A549 treated with DMSO at 1 μM for 4 hours (cell line): ENCODE measurements at places on chromosomes 3 and 15. TPM values are rescaled to one million over a fixed set of nuclear protein-coding genes. Genes with fewer than 3 reads are reported as not detected.

ACAN gene
- 0.15 to 0.28 TPM (median 0.21 TPM) in 5 replicates for total RNA-seq

IL12A gene
- total RNA-seq, result 0.49 to 1.4 TPM (median 0.83 TPM) in 5 replicates

UBAP1L gene
- 0.52 to 1.4 TPM (median 0.91 TPM) in 5 replicates for total RNA-seq

CILP gene
- 0.05 to 0.08 TPM (median 0.08 TPM) in 5 replicates for total RNA-seq

HIGD2B gene
- 0.09 TPM in 1 of 5 replicates, not detected in the others for total RNA-seq

ITGA11 gene
- total RNA-seq, result 2.9 to 8.7 TPM (median 6.3 TPM) in 5 replicates

EFCAB12 gene
- 0.40 to 0.67 TPM (median 0.51 TPM) in 5 replicates for total RNA-seq

EOMES gene
- total RNA-seq, result 1.3 to 2.4 TPM (median 2.1 TPM) in 5 replicates

ADAMTSL3 gene
- total RNA-seq, result 0.31 to 0.76 TPM (median 0.48 TPM) in 5 replicates

DHFR2 gene
- 2.8 to 3.9 TPM (median 3.7 TPM) in 5 replicates for total RNA-seq

C3orf70 gene
- 0.01 to 0.03 TPM (median 0.02 TPM) in 3 of 5 replicates, not detected in the others for total RNA-seq

DISP2 gene
- 0.32 to 1.3 TPM (median 1.2 TPM) in 5 replicates for total RNA-seq

PTPN23 gene
- 19.0 to 24.8 TPM (median 21.8 TPM) in 5 replicates for total RNA-seq

ARNT2 gene
- total RNA-seq, result 16.8 to 20.6 TPM (median 18.4 TPM) in 5 replicates

ZNF609 gene
- 19.5 to 27.1 TPM (median 26.4 TPM) in 5 replicates for total RNA-seq

KLHL40 gene
- not detected in 5 replicates for total RNA-seq

CSPG5 gene
- 0.77 to 1.3 TPM (median 1.0 TPM) in 5 replicates for total RNA-seq

GCHFR gene
- 6.8 to 8.8 TPM (median 7.4 TPM) in 5 replicates for total RNA-seq

CHRNA5 gene
- 27.3 to 42.2 TPM (median 34.6 TPM) in 5 replicates for total RNA-seq

BFSP2 gene
- total RNA-seq, result not detected in 5 replicates

OR4F6 gene
- not detected in 5 replicates for total RNA-seq

WNT5A gene
- 0.62 to 1.3 TPM (median 0.82 TPM) in 5 replicates for total RNA-seq

CEP19 gene
- total RNA-seq, result 2.2 to 3.4 TPM (median 3.1 TPM) in 5 replicates
